ENCODE measurements at places on chromosomes 7 and 10.

DNA sequence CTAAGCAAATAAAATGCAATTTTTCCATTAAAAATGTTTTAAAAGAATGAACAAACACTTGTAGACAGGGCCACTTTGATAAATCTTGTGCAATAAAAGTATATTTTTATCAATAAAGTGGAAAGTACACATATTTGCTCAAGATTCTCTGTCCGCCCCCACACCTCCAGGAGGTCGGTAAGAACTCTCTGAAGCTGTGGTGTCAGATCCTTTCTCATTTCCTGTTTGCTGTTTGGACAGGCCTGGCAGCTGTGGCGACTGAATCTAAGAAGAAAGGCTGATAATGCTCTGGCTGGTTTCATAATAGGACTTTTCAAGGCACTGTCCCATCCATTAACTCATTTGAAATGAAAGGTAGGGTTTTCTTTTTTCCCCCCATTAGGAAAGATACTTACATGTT lies 15.3 kb upstream of the ASB4 start:
- no peak for DNase-seq

DNA sequence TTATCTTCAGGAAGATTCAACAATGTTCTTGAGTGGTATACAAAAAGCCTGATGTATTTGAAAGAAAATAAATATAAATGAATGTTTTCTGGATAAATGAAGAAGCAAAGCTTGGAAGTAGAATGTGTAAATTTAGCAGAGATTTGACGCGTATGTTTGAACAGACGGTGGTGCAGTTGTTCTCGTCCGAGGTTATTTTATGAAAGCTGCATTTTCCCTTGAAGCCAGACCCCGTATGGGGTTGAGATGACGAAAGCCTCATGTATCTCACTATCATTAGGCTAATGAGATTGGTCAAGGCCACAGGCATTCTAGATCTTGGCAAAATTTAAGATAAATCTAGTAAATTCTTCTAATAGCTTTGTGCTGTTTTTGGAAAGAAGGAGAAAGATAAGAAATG lies 195.2 kb downstream of the NXPH1 start:
- DNase-seq = no peak

GRCh38 chr7:106001886-106002285 lies 38.8 kb downstream of the CDHR3 start:
- DNase-seq = no peak

GRCh38 chr10:99850767-99851340 lies 68.4 kb downstream of the ABCC2 start:
- DNase-seq = no peak

- no peak for DNase-seq
Observed at GRCh38 chr7:131045526-131045925, 282.1 kb upstream of the MKLN1 start.

- DNase-seq = no peak
Observed at GRCh38 chr10:76645341-76645740, 992.3 kb downstream of the KCNMA1 start.

DNA sequence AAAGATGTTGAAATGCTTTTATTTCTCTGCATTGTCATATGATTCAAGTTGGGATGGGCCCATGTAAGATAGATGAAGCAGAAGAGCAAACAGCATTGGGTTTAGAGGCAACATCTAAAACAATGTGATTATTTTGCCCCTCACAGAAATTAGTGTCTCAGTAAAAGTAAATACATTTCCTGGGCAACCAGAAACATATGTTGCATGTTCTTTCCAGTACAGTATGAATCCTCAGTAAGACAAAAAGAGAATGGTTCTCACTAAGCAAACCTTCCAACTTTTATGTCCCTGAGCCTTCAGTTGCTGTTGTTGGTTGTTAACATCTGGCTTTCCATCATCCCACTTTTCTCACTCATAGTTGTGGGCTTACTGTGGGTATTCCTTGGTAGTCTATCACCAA lies 222.5 kb upstream of the PRPS1L1 start:
- no peak for DNase-seq

All from EH (cell line).